Effector memory CD8-positive, alpha-beta T cell (primary cell): ENCODE measurements at places on chromosomes 6 and 20.

GRCh38 chr20:46191168-46191540 lies 73.0 kb downstream of the CD40 start:
- no peak overlapping the region for H3K4me3 ChIP-seq
- no peak overlapping the region for H3K27ac ChIP-seq
- no peak for DNase-seq
- no peaks in the 10 kb centered on the region for H3K4me1 ChIP-seq
- H3K27me3 ChIP-seq = peaks cover 34% of the 10 kb centered on the region

GRCh38 chr6:39812853-39813533 lies 20.8 kb downstream of the DAAM2 start:
- peaks cover 12% of the 10 kb centered on the region for H3K27me3 ChIP-seq
- H3K27ac ChIP-seq = no peak overlapping the region
- no peaks in the 10 kb centered on the region for H3K4me1 ChIP-seq
- H3K4me3 ChIP-seq = no peak overlapping the region
- DNase-seq = no peak

DNA sequence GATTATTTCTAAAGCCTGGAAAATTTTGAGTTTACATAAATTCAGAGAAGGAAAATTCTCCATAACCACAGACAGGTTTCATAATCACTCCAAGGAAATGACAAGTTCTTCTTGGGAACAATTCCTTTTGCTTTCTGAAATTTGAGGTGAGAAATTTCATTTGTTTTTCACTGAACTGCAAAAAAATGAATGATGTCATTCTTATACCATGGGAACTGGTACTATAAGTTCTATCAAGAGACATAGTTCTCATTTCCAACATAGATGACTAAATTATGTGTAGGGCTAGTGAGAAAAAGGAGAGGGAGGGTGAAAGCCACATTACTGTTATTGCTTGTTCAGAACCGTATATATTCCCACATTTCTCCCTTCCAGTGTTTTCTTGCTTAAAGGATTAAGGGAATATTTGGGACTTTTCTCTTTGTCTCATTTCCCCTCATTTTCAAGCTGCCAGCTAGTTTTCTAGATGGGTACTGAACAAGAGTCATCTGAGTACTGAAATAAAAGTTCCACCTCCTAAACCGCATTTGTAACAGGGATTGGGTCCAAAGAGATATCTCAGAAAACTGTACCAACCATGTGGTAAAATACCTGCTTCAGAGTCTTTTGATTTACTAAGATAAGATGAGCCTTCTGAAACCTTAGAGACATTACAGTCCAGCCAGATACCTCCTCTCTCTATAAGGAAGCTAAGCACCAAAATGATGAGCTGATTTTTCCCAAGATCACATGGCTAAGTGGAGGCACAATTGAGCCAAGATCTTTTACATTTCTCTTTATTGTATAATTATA lies 144.3 kb upstream of the PRDM1 start:
- no peak for DNase-seq
- no peaks in the 10 kb centered on the region for H3K27me3 ChIP-seq
- no peaks in the 10 kb centered on the region for H3K4me1 ChIP-seq
- H3K27ac ChIP-seq = no peak overlapping the region

GRCh38 chr6:113258771-113259170 lies 598.4 kb upstream of the MARCKS start:
- no peak for DNase-seq
- peaks cover 3% of the 10 kb centered on the region for H3K36me3 ChIP-seq
- H3K4me1 ChIP-seq = no peaks in the 10 kb centered on the region
- H3K4me3 ChIP-seq = no peak overlapping the region

- no peaks in the 10 kb centered on the region for H3K36me3 ChIP-seq
- no peak overlapping the region for H3K27ac ChIP-seq
- peaks cover 84% of the 10 kb centered on the region for H3K27me3 ChIP-seq
- no peak for DNase-seq
- H3K4me3 ChIP-seq = no peak overlapping the region
- H3K4me1 ChIP-seq = no peaks in the 10 kb centered on the region
These were observed 159.0 kb downstream of the TRIM27 start for GRCh38 chr6:28764761-28765282.

DNA sequence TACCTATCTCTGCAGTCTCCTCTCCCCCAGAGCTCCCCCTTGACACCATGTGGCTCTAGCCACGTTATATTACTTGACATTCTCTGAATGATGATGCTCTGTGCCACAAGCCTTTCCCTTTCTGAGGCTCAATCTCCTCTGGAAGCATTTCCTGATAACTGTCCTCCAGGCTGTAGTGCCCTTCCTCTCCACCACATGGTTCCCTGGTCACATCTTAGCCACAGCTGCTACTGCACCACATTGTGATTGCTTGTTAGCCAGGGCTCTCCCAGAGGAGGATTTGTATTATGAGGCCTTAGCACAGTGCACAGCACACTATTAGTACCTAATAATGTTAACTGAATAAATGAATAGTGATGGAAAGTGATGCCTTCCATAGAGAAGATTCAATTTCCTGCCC lies 63.9 kb upstream of the RCAN2 start:
- peaks cover 45% of the 10 kb centered on the region for H3K27me3 ChIP-seq
- no peak for DNase-seq
- H3K27ac ChIP-seq = no peak overlapping the region
- H3K4me1 ChIP-seq = no peaks in the 10 kb centered on the region
- no peak overlapping the region for H3K4me3 ChIP-seq
- H3K36me3 ChIP-seq = no peaks in the 10 kb centered on the region
